ENCODE measurements at places on chromosomes 4 and X.

DNA sequence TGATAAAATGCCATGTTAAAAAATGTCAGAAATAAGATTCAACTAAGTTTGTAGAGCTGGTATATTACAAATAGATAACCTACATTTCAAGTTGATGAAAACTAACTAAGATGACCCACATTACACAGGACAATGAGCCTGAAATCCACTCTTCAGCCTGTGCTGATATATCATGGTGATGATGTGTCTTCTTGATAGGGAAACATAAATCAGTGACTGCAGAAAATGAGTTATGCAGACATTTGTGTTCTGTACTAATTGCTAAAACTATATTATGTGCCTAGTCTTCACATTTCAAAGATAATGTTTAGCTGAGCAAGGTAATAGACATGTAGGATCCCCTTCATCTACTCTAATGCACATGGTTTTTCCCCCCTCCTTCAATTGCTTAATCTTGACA, 331.6 kb upstream of the F9 start:
- no peak for DNase-seq

- peak; percentile 12 for DNase-seq
These were observed 133.6 kb upstream of the GIMD1 start for GRCh38 chr4:106502106-106502699.

- DNase-seq = no peak
These were observed 6.2 kb downstream of the PLAC8 start for GRCh38 chr4:83108101-83108861.

DNA sequence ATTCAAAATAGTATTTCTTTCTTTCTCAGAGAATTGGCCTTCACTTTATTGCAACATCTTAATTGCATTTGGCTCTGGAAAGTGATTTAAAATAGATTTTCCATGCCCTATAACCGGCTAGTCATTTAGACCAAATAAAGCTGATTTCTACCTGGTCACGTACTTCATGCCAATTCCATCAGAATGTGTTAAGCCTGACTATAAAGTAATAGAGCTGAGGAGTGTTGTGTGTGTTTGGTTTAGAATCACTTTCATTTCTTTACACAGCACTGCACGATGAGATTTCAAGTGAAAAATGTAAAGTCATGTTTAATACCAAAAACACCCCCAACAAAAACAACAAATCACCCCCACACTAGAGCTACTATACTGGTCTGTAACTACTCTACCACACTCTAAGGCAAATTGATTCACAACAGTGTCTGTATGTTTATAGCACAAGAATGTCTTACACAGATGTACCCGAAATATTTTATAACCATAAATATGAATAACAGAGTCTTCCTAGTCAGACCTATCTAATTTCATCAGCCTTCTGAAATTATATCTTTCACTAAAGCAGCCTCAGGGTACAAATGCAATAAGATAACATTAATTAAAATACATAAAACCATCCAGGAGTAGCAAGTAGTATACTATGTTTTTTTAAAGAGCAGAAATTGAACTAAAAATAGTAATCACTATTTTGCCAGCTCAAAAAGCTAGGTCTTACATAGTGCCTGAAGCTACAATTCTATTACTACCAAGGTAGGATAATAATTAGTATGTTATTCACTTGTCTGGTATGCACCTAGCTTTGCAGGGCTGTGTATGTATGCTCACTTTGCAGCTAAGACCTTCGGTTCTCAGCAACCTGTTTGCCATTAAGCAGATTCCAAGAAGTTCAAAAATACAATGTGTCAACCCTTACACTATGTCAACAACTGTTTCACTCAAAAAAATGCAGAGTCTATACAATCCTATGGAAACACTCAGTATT, 28.4 kb downstream of the APBB2 start:
- no peak for DNase-seq

GRCh38 chrX:12955882-12956703, 18.8 kb upstream of the TMSB4X start:
- DNase-seq = peak; percentile 66

- DNase-seq = no peak
These were observed 24.9 kb downstream of the TNMD start for GRCh38 chrX:100609591-100609990.

All from fibroblast of mammary gland (primary cell).